ENCODE measurements at places on chromosomes 12 and 14.
A peak's percentile ranks its signal among the peaks of the same experiment; 100 is the strongest.

GRCh38 chr12:63294327-63294632, 143.3 kb upstream of the AVPR1A start:
- DNase-seq: no peak

- DNase-seq: no peak
Measured at GRCh38 chr12:14951851-14952250, 9.6 kb downstream of the ARHGDIB start.

- peak; percentile 71 for DNase-seq
Measured at GRCh38 chr12:47307680-47308399, 228.1 kb upstream of the AMIGO2 start.

DNA sequence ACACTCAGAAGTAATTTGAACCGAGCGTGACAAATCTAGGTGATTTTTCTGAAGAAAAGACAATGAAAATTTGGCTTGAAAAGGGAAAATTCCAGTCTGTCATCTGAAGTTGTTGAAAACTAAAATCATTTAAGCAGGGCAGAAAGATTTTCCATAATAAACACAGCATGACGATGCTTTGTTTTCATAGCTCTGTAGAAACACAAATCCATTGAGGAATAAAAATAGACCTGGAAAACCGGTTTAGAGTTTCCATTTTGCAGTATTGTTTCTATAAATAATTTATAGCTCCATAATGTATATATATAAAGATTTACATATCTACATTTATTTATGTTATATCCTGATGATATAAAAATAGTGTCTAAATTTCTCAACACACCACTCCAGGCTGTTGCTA, 1918.5 kb upstream of the FLRT2 start:
- DNase-seq: no peak

- DNase-seq: no peak
Measured at GRCh38 chr14:75018694-75019093, 16.0 kb downstream of the EIF2B2 start.

DNA sequence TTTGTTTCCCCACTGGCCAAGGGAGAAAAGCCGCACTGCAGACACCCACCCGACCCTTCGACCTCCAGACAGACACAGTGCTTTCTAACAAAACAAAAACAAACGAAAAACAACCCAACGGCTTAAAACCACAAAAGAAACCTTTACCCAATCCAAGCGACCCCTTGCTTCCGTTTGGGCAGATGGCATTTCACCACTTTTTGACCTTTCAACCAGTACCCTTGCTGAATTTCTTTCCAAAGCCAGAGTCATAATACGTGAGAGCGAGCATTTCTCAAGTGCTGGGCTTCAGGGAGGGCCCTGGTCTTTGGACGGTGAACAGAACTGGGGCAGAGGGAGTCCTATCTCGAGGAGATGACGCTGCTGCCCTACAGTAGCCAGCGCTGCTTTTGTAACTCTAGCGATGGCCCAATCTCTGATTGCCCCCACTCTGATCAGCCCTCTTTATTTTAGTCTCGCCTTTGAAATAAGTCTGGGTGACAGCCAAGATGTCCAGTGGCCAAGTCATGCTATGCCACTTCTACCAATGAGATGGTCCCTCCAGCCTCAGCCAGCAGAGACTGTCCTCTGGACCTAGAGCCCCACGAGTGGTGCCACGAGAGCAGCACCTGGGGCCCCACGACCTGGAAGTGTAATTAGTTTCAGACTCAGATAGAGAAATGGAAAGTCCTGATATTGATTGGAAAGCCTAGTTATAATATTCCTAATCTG, 21.9 kb upstream of the ADIPOR2 start:
- DNase-seq: peak; percentile 44

DNA sequence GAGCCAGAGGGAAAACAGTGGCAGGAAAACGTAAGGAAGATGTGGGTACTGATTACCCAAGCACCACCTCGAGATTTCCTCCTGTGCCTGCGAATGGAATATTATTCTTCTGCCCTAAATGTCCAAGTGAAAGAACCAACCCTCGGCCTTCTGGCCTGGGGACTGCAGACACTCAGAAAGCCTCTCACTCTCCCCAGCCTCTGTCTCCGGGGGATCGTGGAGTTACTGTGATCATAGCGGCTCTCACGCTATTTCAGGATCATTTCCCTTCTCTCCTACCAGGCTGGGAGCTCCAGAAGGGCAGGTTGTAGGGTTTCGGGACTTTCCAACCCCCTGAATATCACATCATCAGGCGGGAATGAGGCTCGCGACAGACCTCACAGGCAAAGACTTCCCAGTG, 68.9 kb downstream of the KDM2B start:
- no peak for DNase-seq

DNA sequence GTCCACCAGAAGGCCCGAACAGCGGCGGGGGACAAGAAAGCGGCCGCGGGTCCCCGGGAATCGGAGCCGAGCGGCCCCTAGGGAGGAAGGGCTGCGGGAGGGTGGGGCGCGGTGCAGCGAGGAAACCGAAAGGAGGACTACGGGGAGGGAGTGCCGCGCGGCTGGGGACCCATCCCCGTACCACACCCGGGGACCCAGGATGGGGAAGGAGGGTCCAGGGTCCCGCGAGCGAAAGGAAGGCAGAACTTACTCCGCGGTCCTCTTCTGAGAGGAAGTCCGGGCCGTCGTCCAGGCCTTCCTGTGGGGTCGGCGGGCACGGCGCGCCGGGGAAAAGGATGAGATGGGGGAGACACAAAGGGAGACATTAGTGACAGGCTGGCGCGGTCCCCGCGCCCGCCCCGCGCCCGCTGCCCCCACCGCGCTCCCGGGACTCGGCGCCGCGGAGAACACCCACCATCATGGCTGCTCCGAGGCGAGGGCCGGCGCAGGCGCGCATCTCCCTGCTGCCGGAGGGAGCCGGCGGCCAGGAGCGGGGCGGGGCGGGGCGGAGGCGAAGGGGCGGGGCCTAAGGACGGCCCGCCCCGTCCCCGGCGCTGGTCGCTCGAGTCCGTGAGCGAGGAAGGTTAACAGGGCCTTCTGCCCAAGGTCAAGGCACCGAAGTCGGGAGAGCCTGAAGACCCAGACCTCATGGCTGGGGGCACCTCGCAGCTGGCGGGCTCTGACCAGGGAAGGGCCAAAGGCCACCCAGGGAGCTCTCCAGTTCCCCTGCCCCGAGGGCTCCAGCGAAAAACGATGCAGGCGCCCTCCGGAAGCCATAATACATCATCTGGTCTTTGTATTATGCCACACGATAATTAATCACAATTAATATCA, at the start of gene SNX6:
Gene SNX6 (minus strand): TSS at position 492 of the 873 bp plus-strand sequence. CDS start 32 bp downstream, at position 460.
- peak; percentile 88 for DNase-seq

DNA sequence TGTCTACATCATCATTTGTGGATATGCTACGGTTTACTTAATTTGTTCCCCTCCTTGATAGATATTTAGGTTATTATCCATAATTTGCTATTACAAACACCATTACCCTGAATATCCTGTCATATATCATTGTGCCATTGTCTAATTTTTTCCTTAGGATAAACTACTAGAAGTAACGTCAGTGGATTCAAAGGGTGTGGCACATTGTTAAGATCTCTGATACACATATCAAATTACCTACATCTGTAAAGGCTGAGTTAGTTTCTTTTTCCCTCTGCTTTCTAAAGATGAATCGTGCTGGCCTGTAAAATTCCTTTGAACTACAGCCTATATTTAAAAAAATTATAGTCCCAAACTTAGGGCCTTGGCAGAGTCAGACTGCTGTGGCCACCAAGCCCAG, 53.9 kb upstream of the STRN3 start:
- peak; percentile 29 for DNase-seq

- no peak for DNase-seq
Measured at GRCh38 chr14:53231171-53231570, 78.0 kb upstream of the DDHD1 start.

GRCh38 chr12:1220127-1221092, 229.4 kb downstream of the ERC1 start:
- no peak for DNase-seq

GRCh38 chr14:66254038-66254437, 232.1 kb upstream of the CCDC196 start:
- no peak for DNase-seq

- no peak for DNase-seq
Measured at GRCh38 chr14:58794993-58795762, 157.4 kb downstream of the DACT1 start.

DNA sequence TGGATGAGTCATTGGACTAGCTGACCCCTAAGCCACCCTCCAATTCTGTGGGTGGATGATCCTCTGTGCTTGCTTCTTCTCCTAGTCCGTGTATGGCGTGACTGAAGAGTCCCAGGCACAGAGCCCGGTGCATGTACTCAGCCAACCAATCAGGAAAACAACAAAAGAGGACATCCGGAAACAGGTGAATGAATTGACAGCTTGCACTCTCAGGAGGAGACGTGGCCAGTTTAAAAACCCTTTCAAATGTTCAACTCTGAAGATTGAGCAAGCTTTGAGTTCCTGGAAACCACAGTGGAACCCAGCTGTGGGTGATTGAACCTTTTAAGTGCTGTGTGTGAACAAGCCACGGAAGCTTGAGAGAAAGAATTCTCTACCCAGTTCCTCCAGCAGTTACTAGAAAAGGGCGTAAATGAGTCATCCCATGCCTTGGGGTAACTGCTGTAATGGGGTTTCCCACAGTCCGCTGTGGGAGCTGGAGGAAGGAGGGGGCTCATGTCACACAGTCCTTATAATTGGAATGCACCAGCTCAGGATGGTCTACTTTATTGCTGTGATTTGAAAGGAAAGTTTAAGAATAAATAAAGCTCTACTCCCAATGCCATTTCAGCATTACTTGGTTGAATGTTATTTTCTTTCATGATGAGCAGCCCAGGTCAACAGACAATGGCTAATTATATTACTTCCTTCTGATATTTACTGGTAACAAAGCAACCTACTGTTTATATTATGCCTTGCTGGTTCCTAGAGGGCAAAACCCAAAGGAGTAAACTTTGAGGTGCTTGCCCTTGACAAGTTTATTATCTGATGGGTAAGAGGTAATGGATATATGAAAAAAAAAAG, 417.0 kb downstream of the DPF3 start:
- no peak for DNase-seq

DNA sequence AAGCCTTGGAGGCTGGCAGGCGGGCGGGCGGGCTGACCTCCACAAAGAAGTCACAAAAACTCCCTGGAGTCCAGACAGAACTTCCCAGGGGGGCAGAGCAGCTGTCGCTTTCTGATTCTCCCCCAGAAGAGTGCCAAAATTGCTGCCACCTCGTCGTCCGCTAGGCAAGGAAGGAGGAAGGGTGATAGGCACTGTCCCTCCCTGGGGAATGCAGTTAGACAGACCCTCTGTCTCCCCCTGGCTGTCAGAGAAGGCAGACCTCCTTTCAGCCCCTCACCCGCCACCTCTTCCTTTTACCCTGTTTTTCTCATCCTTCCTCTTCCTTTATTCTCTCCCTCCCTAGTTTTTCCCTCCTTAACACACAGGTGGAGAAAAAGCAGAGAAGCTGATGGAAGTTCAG, 18.7 kb downstream of the GRIN2B start:
- no peak for DNase-seq

DNA sequence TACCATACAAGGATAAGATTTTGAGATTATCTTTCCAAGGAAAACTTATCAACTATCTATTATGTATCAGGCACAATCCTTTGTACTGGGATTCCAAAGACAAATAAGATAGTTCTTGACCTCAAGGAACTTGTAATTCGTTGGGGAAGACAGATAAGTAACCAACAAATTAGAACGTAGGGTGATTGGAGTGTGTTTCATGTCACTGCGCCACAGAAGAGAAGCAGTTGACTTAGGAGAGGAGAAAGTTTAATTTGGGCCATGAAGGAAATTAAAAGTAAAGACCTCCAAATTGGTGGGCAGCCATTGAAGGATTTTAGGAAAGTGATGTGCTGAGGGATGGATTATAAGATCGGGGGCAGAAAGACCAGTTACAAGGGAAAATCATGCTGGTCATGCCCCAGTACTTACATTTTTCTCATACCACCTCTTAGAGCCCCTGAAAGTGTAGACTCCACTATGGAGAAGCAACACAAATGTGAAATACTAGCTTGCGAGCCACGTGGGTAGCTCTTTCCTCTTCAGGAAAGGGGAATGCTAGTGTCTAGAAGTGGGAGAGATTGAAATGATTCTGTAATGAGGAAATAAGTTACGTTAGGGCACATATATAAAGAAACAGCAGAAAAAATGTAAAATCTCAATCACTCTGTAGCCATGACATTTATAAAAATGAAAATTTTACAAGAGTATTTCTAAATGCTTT, 148.7 kb downstream of the ETV6 start:
- no peak for DNase-seq

DNA sequence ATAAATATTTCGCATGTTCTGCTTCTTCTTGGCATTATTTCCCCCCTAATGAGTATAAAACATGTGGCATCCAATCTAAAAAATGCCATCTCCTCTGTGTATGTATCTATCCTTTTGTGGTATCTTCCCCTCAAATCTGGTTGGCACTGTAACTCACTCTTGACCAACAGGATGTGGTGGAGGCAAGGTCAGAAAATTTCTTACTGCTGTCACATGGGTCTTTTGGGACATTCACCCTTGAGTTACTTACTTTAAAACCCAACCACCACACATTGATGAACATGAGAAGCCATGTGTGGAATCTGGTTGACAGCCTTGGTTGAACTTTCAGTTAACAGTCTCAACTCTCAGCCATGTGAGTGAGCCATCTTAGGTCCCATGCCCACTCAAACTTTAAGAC, 516.9 kb downstream of the SLC16A7 start:
- DNase-seq: no peak

DNA sequence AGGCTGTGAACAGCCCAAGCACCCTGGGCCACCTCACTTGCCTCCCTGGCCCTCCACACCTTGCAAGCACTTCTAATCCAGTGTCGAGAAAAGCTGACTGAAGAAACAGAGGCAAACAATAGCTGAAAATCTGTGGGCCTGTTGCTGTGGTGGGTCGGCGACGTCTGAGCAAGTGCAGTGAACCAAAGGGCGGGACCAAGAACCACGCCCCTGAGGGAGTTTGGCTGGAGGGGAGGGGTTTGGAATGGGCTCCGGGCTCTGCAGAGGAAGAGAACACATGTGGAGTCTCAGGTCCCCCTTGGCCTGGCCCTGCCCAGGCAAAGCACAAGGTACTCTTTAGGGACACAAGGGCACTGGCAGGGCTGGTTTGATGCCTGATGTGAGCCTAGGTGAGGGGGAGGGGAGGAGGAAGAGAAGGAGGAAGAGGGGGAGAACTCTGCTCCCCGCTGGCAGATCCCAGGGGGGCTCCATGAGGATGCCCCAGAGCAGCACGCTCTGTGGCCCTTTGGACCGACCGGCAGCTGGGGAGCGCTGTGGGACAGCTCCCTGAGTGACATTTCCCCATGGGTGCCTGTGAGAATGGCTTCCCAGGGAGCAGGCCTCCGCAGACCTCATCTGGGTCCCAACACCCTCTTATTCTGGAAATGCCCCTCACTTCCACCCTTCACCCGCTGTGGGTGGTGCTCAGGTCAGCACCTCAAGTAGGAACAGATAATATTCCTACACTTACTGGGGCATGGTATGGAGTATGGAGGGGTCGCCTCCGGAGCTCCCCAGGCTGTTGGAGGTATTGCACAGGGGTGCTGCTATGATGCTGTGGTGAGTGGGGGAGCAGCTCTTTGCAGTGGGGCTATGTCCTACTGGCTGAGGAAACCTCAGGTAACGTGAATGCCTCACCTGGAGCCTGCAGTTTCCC, 85.5 kb downstream of the CPSF2 start:
- DNase-seq: no peak
